ENCODE measurements at places on chromosomes 3 and 15.
A peak's percentile ranks its signal among the peaks of the same experiment; 100 is the strongest.

DNA sequence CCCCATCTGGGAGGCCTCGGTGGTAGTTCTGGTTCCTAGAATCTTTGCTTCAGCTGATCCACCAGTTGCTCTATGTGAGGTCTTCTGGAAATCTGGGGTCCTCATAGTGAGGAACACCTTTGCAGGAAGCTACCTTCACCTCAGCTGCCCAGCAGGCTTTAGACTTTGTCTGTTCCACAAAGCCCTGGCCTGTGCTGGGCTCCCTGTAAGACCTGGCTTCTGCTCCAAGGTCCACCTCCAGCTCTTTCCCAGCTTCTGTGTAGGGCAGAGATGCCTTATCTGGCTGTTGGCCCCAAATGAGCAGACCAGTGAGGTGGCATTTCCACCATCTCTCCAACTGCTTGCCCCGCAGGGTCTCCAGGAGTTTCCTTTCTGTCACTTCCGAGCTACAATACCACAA, 8.2 kb upstream of the HOMER2 start:
- DNase-seq = no peak

GRCh38 chr3:86740751-86741150, 250.2 kb downstream of the VGLL3 start:
- DNase-seq = no peak

DNA sequence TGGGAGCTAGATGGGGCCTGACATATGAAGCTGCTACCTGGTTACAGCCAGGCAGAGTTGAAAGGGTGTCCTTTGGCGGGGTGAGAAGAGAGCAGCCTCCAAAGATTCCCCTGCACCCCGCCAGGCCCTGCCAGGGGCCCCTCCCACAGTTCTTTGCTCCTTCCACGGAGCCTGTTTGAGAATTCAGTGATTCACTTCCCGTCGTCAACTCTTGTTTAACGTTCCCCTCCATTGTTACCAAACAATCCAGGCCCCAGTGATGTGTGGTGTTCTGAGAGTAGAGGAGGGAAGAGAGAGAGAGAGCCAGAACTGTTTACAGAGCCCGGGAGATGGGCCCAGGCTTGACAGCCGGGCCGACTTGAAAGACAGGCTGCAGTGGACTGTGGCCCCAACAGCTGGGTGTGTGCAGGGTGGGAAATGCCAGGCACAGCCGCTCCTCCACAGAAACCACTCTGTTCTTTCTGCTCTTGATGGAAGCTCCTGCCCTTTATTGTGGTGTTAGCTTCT, 81.5 kb downstream of the SMAD3 start:
- DNase-seq = no peak

DNA sequence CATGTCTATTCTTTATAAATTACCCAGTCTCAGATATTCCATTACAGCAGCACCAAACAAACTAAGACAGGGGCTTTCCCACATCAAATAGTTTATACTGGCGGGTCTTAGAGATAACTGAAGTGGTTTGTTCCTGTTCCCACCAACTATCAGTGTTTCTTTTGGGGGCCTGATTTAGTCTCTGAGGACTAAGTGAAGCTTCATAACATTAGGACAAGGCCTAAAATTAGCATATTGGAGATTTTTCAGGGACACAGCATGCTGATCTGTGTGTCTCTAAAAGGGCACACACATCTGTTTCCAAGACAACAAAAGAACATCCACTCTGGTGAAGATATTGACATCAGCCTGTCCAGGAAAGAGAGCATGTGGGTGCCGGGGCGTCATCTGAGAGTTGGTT, 72.6 kb upstream of the SEMA6D start:
- DNase-seq = no peak

- no peak for DNase-seq
Observed at GRCh38 chr3:63473641-63474166, 178.8 kb upstream of the SNTN start.

GRCh38 chr3:133935843-133936769, 40.4 kb upstream of the RAB6B start:
- no peak for DNase-seq

DNA sequence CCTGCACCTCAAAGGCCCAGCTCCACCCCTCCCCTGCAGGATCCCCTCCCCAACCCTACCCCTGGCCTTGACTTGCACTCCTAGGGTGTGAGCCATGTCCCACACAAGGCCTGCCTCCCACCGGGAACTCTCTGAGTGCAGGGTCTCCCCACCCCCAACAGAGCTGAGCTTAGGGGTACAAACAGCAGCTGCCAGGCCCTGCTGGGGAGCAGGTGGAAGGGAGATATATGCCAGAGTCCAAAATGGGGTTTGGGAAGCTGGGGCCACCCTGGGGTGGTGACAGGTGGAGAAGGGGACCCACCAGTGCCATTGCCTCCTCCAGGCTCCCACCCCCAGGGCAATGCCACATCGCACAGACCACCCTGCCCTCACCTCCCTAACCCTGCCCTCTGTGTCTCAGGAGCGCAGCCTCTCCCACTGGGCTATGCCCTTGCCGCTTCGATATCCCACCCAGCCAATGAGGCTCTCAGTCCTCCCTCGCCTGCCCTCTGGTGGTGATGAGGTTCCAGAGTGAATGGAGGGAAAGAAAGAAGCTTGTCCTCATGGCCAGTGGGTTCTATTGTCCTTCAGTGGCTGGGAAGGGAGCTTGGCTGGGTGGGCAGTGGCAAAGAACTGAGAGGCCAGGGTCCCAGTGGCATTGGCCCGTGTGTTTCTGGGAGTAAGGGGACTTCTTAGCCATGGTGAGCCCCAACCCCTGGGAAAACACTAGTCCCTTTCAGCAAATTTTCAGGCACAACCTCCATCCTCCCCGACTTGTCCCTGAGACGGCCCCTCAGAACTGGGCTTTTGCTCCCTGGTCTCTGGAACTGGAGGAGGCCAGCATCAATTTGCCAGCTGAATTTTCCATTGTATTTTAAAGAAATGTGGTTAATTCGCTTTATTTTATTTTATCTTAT, 46.8 kb downstream of the CYP11A1 start:
- peak; percentile 75 for DNase-seq
